Non-pigmented ciliary epithelial cell (primary cell): ENCODE measurements at places on chromosomes 3 and 15.

DNA sequence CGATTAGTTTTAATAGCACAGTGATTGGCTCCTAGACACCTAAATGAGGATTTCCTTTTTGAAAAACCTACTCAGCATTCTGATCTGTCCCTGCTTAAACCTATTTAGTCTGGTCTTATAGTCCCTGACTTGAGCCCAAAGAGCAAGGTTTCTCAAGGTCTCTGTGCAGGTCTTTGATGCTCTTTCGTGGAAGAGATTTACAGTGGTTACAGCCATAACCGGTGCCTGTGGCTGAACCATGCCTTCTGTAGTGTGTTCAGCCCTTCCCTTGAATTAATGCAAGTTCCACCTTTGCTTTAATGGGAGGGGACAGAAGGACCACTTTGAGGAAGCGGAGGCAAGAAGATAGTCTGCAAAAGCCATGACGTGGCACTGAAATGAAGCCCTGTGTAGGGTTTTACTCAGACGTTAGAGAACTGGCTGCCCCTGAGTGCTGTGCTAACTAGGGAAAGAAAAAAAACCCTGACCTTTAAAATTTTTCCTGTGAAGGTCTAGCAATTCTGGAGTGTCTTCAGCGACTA is 43.0 kb downstream of the ZBTB38 start:
- no peak for DNase-seq

DNA sequence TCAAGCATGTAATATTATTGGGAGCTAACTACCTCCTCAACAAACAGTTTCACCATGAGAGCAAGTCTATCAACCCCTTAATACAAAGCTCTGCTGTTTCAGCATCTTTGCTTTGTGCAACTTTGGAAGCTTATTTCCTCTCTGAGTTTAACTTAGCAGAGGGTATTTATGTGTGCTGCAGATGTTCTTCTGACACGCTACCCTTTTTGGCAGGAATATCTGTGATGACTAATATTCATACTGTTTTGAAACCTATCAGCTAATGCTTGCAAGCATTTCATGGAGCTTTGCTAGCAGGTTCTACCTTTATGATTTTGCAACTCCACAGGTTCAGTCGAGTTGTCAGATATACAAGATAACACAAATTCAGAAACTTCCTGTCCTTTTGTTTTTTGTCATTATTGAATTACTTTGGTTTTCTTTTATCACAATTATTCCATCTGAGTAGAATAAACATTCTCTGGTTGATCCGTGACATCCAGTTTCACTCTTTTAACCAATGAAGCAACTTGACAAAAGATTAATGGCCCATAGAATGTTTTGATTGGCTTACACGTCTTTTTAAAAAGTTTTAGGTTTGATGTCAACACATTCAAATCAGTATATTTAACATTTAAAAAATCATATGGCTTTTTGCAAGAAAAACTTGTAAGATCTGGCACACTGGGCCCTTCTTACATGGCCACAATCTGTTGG is 1.7 kb upstream of the SLC9A9 start:
- peak; percentile 47 for DNase-seq

- no peak for DNase-seq
Observed at GRCh38 chr3:177473184-177473583, 275.9 kb upstream of the TBL1XR1 start.

DNA sequence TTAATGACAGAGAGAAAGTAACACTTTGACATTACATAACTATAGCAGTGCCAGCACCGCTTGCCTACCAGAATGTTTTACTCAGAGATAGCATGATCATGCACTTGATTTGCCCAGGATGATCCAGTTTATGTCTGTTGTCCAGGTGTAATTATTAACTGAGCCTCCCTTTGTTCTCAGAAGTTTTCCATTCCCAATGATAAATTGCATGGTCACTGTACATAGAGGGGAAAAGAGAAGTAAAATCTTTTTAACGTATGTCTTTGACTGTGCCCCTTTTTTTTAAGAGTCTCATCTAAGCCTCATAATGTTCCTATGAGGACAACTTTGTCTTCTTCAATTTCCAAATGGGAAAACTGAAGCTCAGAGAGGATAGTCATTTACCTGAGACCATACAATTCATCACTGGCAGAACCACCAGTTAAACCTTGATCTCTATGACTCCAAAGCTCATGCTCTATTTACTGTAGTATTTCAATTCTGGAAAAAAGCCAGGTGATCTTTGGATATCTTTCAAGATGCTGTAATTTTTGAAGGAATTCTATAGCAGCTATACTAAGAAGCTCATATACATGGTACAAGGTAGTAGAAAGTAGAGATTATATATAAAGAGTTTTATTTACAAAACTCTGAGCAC is 25.1 kb downstream of the C3orf85 start:
- no peak for DNase-seq

DNA sequence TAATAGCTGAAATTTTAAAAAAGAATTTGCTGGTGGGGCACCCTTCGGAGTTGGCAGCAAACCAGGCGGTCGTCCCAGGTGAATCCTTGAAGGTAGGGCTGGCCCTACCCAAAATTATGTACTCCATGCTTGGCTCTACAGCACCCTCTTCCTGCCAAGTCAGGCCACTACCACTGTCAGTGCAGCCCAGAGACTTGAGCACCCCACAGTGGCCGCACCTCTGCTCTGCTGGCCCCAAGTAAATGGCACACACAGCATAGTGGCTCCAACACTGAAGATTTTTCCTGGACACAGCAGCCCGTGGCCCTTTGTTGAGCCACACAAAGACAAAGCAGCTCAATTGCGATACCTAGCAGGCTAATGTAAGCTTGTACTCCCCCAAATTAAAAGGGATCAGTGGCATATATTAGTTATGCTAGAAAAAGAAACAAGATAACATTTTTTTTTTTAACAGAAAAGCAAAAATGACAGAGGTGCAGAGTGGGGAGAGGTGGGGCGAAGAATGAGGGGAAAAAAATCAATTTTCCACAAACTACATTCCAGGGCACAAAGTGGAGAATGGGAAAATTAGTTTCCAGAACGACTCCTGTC is 250.5 kb downstream of the UACA start:
- DNase-seq, result no peak

- DNase-seq, result no peak
Observed at GRCh38 chr3:123993818-123994217, 1.9 kb upstream of the ROPN1 start.

DNA sequence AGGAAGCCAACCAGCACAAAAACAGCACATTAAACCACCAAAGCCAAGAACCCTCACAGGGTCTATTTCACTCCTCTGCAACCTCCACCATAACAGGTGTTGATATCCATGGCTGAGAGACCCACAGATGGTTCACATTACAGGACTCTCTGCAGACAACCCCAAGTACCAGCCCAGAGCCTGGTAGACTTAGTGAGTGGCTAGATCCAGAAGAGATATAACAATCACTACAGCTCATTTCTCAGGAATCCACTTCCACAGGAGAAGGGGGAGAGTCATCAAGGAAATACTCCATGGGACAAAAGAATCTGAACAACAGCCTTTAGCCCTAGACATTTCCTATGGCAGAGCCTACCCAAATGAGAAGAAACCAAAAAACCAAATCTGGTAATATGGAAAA is 168.1 kb upstream of the CD96 start:
- peak; percentile 11 for DNase-seq

DNA sequence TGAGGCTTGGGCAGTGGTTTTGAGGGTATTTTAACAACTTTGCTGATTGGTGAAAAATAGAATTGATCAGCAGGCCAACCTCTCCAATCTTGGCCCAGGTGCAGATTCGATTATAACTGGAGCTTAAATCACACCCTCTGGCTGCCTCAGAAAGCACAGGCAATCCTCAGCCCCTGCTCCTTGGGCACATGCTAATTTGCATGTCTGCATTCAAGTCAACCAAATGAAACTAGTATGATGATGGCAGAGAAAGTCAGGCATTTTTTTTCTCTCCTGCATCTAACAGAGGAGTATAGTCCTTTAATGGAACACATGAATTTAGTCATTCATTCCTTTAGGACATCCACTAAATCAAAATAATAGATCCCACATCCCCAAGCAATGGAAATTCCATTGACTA is 16.8 kb upstream of the NMNAT3 start:
- DNase-seq, result no peak

- DNase-seq, result no peak
Observed at GRCh38 chr3:116848248-116848829, 138.8 kb downstream of the TUSC7 start.

DNA sequence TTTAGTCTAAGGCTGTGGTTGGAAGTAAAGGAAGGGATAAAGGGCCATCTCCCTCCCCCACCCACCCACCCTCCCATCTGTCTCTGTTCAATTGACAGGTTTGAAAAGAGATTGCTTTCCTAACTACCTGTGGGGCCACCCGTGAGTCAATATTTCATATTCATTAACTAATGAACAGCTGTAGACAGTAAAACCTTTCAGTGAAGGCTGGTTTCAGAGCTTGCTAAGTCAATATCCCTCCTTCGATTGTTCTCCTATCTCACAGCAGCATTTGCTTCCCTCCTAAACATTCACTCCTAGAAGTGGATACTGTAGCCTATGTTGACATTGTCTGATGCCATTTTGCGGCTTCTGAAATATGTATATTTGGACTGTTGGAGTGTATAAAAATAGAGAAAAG is 85.9 kb upstream of the SYNPR start:
- DNase-seq, result no peak

DNA sequence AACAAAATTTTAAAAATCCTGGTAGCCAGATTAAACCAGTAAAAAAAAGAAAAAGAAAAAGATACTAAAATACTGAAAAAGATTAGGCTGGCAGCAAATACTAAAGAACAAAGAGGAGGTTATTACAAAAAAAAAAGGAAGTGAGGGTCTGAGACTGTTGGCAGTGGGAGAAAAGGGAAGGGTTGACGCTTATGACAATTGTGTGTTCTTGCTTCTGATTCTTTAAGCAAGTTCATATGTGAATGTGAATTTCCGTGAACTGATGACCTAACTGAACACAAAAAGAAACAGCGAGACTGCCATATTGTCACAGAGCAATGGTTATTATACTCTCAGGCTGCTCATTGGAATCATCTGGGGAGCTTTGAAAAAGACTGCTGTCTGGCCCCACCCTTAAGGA is 56.5 kb downstream of the ATP13A4 start:
- no peak for DNase-seq

GRCh38 chr15:100920516-100921135 is 1.5 kb downstream of the LRRK1 start:
- no peak for DNase-seq

GRCh38 chr15:77038312-77039216 is 32.3 kb downstream of the TSPAN3 start:
- DNase-seq, result no peak

DNA sequence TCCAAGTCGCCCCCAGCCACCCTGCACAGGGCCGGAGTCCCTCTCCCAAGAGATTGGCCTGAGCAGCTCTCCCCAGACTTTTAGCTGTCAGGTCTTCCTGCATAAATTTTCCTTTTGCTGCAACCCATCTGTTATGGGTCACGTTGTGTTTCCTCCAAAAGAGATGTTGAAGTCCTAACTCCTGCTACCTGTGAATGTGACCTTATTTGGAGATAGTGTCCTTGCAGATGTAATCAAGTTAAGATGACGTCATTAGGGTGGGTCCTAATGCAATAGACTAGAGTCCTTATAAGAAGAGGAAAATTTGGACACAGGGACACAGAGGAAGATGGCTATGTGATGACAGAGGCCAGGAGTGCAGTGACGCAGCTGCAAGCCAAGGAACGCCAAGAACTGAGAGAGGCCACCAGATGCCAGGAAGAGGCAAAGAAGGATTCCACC is 13.2 kb upstream of the SLC6A6 start:
- no peak for DNase-seq

DNA sequence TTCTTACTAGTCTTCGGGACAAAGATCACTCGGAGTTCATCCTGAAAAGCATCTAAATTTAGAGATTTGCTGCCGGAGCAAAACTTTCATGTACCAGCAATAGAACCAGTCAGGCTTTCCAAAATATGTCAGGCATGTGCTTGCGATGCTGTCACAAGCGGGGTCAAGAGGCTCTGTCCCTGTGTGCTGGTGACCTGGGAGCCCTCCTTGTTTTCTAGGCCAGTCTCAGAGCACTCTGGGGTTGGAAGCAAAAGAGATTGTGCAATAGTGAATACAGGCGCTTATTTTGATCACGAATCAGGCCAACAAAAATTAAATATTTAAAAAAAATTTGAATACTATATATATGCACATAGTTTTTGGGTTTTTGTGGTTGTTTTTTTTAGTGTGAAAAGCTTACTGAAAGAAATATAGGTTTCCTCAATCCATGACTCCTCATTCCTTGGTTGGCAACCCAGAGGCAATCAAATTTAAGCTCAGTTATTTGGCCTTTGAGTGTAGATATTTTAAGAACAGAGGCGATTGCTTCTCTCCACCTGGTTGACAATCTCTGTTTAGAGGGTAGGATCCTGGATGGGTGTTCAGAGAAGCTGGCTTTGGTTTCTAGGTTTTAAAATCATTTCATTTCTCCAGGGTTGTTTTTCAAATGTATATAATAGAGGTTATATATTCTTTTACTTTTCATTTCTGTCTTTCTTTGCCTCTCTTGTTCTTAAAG is 8.4 kb upstream of the KLHL24 start:
- DNase-seq, result no peak

GRCh38 chr3:193554811-193555210 is at the start of gene ATP13A4:
Gene ATP13A4, minus strand, starts transcription at chr3:193554895. Its CDS starts 96 bp downstream, at chr3:193554799.
- no peak for DNase-seq

GRCh38 chr3:17195192-17195611 is 310.4 kb downstream of the PLCL2 start:
- no peak for DNase-seq

- no peak for DNase-seq
Observed at GRCh38 chr3:133989936-133990702, 39.6 kb downstream of the SLCO2A1 start.

DNA sequence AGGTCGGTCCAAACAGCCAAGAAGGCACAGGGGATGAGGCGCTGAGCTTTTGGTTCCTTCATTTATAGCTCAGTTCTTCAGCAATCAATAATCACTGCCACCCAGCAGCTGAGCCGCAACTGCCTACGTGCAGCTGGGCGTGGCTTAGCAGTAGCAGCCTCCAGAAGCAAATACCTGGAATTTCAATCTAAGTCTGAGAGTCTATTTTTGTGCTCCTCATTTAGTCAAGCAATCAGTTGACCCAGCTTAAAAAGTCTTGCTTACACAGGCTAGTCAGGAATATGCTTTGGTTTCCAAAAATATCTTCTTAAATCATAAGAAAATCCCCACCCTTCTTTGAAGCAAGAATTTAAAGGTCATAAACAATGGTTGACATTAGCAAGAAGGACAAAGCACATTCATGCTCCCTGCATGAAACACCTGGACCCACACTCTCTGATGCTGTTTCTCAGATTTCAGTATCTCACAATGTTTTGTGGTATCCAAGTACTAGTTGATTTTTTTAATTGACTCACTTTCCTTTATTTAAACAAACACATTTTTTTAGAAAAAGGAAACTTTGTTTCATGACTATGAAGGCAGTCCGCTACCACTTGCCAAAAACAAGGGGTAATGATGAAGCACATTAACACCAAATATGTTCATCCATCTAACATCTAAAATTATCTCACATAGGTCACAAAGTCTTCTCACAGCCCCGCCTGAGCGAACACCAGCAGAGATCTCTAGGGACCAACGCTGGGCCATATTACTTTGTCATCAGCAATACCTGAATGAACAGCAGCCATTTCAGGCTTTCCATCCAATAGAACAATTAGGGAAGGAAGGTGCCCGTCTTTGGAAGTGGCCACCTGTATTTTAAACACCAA is 106.1 kb downstream of the OXNAD1 start:
- no peak for DNase-seq

- no peak for DNase-seq
Observed at GRCh38 chr15:42549032-42549491, 424 bp downstream of the HAUS2 start.
